ENCODE measurements at places on chromosomes 2 and 18. TPM values are rescaled to one million over a fixed set of nuclear protein-coding genes. Genes with fewer than 3 reads are reported as not detected.

- DNase-seq, result no peak
Measured at GRCh38 chr2:228798458-228799207, 472.5 kb downstream of the PID1 start.

DNA sequence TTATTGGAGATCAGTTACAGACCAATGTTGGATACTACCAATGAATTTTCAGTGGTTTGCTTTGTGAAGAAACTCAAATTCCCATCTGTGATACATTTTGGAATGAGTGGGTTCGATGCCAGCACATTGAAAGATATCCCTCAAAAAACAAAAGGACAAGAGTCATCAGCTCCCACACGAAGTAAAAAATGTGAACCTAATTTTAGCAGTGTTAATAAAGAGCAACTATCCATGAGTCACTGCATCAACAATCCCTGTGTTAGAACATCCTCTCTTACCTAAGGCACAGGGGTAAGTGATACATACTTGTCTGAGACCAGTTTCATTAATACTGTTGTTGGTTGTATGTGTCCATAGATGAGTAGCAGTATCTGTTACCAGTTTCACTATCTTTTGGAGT lies 551.8 kb upstream of the SOX11 start:
- DNase-seq, result no peak

SCYGR4 gene
- total RNA-seq, result not detected

DUSP2 gene
- 40.8 TPM for total RNA-seq

- no peak for DNase-seq
Measured at GRCh38 chr2:104388296-104388695, 465.6 kb upstream of the POU3F3 start.

DOCK10 gene
- total RNA-seq, result 239 TPM

GRCh38 chr18:79630281-79631095 lies 49.1 kb upstream of the CTDP1 start:
- no peak for DNase-seq

- no peak for DNase-seq
Measured at GRCh38 chr18:78525366-78526111, 454.1 kb upstream of the SALL3 start.

MAP3K19 gene
- total RNA-seq, result not detected

- DNase-seq, result no peak
Measured at GRCh38 chr2:76296438-76296837, 585.7 kb upstream of the GCFC2 start.

DNA sequence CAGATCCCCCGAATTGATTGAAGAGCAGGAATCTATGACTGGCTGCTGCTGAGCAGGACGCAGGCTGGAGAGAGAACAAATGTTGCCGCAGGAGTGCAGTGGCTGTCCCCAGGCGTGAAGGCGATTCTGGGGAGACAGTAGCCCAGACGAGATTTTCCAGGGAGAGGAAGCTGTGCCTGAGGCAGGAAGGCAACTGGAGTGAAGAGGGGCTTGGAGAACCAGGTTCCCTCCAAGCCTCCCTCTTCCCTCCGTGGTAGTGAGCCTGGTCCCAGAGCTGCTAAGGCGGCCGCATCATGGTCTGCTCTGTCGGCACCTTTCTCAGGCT lies 1.3 kb upstream of the NPPC start:
- DNase-seq, result peak; percentile 12

- no peak for DNase-seq
Measured at GRCh38 chr18:38575648-38576047, 1010.0 kb upstream of the CELF4 start.

DNA sequence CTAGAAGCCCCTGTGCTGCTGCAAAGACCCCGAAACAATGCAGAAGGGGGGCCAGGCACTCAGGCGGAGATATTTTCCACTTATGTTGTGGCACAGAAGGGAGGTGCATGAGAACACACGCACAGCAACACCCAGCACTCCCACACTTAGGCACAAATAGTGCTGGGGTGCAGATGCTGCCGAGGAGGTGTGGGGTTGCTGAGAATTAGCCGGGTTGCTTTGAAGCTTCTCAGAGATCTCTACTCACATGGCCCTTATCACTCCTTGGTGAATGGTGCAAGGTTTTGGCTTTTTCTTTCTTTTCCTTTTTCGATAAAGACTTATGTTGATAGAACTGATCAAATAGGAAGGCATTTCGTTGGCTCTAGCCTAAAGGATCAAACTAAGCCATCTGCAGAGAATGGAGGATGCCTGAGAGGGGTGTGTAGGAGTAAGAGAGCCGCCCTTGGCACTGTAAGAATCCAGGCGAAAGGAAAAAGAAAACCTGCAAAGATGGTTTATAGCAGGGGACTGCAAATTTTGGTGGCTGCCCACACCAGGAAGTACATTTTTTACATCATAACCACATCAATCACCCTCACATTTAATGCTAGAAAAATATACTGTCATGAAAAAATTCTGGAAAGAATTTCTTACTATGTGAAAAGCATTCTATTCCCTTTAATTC lies 27.9 kb upstream of the FHL2 start:
- DNase-seq, result no peak

LYPD6B gene
- total RNA-seq, result not detected

DNA sequence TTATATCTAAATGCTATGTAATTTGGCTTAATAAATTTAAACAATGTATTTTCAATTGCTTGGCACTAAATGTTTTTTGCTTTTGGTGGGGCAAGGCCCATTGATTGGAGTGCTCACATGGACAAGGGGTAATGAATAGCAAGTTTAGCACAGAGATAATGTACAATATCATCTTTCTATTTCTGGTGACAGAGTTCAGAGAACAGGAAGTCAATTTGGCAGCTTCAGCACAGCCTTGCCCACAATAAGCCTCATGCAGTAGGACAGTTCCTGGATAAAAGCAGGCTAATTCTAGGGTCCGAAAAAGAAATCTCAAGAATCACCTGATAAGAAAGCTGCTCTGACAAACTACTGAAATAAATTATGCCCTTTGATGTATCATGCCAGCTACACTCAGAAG lies 443.9 kb upstream of the FSHR start:
- no peak for DNase-seq

DNA sequence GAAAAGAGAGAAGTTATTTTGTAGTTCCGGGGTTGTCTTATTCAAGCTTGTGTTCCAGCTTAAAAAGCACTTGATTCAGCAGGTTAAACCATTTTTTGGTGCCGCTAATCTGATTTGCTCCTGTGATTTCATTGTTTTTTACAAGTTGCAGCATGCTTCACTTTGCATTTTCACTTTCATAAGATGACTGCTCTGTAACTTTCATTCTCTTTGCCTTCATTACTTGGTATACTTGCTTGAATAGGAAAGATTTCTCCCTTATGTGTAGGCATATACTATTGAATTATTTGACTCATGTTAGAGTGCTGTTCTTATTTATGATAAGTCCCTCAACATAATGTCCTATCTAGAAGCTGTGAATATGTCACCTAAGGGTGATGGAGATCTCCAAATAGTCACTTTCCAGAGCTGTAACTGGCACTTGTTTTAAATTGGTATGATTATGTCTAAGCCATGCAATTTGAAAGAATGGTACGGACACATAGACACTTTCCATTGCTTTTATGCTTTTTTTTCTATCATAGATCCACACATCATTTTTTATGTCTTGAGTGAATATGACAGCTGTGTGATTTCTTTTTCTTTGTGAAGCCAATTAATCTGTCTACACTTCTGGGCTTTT lies 254.5 kb downstream of the DSEL start:
- DNase-seq, result no peak

NOSTRIN gene
- not detected for total RNA-seq

DNA sequence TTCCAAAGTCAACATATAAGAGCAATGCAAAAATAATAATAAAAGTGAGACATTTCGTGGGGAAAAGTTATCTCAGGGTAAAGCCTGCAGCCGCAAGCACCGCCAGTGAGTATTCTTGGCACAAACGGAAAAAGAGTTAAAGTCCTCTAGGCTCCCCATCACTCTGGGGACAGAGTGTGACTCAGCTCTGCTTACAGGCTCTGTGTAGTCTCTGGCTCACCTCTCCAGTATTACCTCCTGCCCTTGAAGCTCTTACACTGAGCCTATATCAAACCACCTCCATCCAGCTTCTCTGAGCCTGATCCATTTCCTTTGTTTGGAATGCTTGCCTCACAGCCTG lies 55.5 kb downstream of the MTHFD2 start:
- DNase-seq, result no peak

DNA sequence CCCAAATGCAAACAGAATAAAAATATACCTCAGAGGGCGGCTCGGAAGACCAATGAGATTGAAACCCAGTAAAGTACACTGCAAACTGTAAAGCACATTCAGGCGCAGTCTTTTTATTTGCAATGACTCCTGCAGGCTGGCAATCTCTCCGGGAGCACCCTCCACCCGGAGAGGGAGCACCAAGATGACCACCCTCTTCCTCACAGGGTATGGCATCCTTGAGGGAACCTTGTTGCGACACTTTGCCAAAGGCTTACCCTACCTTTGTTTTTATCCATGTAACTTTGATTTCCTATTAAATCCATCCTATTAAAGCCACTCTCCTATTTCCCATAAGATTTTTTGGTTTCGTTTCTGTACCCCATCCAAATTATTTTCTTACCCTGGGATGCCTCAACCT lies 16.2 kb downstream of the CHST10 start:
- no peak for DNase-seq

VWC2L gene
- total RNA-seq, result not detected
